NCI-H460 (cell line): ENCODE measurements at places on chromosomes 7 and 10.

- DNase-seq: no peak
Observed at GRCh38 chr7:24384362-24385030, 100.5 kb downstream of the NPY start.

- no peak for DNase-seq
Observed at GRCh38 chr10:3451516-3452172, 279.1 kb upstream of the PITRM1 start.

DNA sequence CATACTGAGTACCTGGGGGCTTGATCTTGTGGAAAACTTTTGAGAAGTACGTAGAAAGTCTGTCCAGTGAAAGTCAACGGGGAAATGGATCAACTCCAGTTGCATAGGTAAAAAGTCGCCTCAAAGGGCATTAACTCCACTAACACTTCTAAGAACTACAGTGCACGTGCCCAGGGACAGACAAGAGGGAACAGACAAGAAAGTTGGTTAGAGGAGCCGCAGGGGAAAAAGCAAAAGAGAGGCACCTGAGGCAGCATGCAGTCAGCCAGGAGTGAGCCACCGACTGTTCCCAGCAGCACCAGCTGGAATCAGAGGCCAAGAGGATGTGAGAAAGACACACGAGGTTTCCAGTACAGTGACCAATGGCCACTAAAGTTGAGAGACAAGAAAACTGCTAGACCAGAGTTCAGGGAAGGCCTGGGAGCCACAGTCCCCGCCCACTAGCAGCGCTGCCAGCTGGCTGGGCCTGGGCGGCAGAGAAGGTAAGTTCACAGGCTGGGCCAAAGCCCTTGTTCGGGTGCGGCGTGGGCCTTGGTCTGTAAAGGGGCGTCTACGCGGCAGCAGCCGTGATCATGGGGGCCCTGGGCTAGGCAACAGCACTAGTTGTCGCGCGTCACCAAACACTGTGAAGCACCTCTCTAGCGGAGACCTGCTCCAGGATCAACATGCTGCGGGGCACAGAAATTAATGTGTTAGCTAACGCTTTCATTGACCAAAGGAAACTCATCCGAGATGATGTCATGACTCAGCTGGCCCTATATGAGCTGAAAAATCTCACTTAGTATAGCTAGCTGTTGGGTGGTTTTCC, 14.0 kb downstream of the ITGB1 start:
- no peak for DNase-seq

- no peak for DNase-seq
Observed at GRCh38 chr10:111277661-111278060, 200.8 kb downstream of the ADRA2A start.

DNA sequence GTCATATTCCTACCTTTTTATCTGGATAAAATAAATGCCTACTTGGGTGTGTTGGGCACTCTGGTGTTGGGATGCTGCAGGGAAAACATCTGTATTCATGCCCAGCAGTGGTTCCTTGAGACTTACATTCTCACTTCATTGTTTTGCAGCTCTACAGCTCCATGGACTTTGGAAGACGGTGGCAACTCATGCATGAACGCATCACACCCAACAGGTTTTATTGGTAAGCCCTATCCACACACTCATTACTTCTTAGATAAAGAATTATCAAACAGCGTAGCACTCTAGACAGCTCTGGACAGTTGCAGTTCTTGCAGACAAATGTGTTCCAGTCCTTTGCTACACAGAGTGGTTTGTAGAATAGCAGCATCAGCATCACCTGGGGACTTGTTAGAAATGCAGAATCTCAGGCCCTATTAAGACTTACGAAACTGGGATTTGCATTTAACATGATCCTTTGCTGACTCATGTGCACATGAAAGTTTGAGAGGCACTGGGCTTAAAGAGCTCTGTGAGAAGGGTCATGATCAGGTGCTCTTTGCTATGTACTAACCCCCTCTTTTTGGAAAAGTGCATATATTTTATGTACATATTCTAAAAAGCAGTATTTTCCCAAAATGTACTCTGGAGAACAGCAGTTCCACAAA, 401.9 kb downstream of the SORCS3 start:
- DNase-seq: no peak

DNA sequence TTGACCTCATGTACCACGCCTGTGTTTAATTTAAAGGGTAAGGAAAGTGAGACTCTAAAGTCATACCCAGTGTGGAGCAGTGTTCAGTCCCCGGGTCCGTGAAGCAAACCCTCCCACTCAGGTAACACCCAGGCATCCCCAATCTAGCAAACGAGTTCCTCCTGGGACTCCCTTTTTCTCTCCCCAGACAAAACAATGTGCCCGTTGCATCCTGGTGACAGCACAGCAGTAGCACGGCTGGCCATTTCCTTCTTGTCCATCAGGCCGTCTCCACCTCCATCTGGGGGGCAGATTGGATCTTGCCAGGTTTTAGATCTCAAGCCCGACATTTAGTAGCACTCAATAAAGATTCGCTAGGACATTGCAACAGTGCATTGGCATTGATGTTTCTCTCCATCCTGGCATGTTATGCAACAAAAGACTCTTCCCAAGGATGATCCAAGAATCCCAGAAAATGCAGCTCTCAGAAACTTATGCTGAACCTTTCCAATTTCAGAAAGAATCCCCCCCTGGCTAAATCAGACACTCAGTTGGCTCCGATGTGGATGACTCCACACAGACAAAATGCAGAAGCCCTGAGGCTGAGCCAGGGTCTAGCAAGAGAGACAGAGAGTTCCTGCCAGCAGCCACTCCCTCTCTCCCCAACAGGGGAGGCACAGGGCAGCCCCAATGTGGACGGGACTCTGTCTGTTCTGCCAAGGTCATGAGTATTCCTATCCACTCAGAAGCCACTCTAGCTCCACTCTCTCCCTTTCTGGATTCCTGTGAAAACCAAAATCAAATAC, 274.5 kb upstream of the MGMT start:
- DNase-seq: no peak
